ENCODE measurements at places on chromosomes 7 and 10.

DNA sequence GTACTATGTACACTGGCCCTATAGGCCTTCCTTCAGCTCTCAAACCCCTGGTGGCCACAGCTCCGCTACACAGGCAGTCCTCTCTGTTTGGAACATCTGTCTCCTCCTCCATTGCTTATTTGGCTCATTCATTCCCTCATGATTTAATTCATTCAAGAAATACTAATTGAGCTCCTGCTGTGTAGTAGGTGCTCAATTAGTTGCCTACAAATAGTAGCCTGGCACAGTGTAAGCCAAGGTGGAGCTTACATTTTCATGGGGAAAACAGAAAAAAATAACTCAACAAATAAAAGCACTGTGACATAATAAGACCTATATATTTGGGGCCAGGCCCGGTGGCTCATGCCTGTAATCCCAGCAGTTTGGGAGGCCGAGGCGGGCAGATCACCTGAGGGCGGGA, 3.4 kb upstream of the FIS1 start:
- DNase-seq = no peak

- no peak for DNase-seq
Observed at GRCh38 chr10:71128311-71128980, 83.9 kb upstream of the UNC5B start.

- DNase-seq = no peak
Observed at GRCh38 chr7:44348300-44348699, 22.9 kb upstream of the CAMK2B start.

DNA sequence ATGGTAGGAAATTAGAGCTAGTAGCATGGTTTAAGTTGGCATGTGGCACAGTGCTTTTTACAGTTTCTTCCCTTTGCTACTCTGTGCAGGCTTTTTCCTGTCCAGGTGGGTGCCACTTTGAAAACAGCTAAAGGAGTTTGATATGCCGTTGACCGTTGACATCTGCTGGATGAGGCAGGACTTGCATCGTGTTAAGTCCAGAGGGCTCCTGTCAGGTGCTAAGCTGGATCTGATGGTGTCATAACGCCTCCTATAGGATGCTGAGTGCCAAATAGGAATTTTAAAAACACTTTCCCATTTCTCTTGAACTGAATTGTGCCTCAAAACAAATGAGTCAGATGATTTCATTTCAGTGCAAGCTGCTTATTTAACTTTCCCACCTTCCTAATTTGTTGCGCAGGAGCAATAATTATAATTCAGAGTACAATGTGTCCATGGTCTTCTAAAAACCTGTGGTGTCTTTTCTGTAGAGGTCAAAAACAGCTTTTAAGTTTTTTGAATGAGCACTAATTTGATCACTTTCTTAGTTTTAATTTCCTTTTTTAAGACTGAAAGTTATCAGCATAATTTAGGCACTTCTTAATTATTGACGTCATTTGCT, 178.3 kb downstream of the CDCA7L start:
- DNase-seq = no peak

- DNase-seq = no peak
Observed at GRCh38 chr7:157522954-157523353, 186.2 kb downstream of the DNAJB6 start.

DNA sequence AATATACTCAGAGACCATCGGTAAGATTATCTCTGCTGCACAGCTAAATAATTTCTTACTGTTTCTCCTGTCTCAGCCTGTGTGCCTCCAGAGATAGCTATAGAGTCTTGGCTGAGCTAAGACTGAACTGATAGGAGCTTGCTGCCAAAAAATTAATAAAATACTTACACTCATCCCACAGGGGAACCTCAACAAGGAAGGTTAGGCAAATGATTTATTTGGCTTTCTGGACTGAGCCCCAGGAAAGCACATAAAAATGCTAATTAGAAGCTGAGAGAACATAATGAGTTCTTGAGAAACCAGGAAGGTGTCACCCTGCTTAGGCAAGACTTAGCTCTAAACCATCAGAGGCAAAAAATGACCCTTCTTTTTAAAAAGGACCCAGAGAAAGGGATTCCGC, 534.5 kb downstream of the TNS3 start:
- no peak for DNase-seq

Measured in activated CD8-positive, alpha-beta memory T cell treated with anti-CD3 and anti-CD28 coated beads for 1 hour (primary cell).